ENCODE measurements at places on chromosomes 11 and 22. TPM values are rescaled to one million over a fixed set of nuclear protein-coding genes. Genes with fewer than 3 reads are reported as not detected.
A peak's percentile ranks its signal among the peaks of the same experiment; 100 is the strongest.

Gene UBQLN3
- total RNA-seq, result 0.50 TPM

DNA sequence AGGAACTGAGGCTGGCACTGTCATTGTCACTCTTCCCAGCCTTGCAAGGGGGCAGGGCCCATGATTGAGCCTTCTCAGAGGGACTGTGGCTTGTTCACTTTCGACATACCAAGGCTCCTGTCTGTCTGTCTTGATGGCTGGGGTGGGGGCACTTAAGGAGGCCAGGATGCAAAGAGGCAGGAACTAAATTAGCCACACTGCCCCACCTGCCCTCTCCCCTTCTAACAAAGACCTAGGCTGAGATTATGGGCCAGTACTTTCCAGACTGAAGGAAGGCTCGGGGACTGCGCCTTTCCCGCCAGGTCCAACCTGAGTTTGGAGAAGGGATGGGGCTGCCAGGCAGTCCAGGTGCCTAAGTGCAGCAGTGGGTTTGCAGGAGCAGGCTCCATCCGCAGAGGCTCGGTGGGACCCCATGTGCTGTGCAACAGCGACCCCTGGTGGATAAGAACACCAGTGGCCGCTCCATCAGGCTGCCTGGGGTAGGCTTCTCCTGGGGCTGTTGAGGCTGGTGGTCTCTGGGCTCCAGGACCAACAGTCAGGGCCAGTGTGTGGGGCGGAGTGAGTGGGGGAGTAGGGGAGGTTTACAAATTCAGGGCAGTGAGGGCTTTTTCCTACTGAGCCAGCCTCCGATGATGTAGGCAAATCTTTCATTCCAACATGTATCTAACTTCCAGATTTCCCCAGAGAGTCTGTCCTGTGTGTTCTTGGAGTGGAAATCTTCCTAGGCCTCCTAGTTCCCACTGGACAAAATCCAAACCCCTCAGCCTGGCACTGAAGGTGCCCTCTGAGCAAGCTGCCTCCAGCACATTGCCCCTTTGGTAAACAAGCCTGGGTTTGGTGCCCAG lies 93.9 kb downstream of the INSC start:
- DNase-seq, result peak; percentile 83

DNA sequence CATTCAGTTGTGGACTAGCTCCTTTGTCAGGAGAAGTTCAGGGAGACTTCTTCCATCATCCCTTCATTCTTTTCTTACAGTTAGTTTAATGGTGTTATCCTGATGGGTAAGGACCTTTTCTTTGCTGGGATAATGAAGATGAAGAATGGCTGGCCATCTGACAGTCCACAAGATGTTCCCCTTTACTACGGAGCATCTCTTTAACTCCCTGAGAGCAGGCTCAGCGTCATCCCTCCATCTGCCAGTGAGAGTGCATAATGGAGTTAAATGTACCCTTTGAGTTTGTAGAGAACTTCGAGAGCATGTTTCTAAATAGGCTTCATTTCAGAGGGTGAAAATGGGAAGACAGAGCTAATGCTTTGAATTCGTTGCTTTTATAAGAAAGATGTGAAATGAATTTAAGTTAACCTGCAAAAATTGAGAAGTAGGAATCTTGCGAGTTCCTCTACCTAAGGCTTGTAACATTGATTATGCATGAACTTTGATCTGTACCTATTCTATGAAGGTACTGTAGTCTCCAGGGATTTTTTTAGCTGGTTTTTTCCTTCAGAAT lies 1.7 kb downstream of the EP300 start:
- no peak for DNase-seq

- DNase-seq, result no peak
These were observed 21.1 kb upstream of the CSF2RB start for GRCh38 chr22:36892292-36892691.

DNA sequence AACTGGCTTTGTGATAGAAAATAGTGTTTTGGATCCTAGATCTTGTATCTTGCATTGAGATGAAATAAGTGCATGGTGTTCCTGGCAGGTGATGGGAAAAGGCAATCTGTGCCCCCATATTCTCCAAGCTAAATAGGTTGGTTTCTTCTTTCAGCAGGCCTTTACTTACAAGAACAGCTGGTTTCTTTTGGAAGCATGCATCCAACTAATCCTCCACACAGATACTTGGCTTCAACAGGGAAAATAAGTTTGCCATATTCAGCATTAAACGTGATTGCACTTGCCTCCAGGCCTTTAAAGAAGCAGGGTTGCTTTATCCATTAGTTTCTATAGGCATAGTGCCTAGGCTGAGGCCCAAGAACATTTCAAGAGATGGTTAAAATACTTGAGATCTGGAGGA lies 59.9 kb downstream of the APIP start:
- DNase-seq, result no peak
